ENCODE measurements at places on chromosomes 12 and 14.

DNA sequence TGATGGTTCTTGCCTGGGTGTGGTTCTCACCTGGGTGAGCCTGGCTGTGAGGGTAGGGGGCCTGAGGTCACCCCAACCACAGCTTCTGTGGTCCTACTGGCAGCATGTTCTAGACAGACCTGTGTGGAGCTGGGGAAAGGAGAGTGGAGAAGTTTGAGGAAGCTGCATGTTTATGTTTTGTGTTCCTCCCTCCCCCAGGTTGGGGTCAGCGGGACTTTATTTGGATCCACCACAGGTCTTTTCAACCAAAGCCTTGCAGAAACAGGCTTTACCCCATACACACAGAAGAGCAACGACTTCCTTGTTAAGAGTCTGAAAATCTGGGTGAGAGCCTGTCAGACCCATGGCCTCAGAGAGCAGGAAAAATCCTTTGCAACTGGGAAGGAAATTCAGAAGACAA, 5.6 kb downstream of the CD9 start:
- no peak for DNase-seq

DNA sequence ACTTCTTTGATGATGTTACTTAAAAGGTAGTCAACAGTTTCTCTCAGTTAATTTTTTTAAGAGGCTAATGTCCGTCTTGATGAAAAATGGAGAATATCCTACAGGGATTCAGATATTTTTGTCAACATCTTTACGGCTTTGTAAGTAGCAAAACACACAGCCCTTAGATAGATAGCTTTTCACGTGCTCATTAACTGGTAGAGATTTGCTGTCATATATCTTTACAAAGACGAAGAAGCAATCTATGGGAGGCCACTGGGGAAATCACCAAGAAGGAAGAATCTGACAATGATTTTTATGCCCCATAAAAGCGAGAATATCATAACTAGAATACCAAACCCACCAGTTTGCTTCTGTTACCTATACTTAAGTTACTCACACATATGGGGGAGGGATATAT, 121.2 kb downstream of the SLC2A13 start:
- no peak for DNase-seq

DNA sequence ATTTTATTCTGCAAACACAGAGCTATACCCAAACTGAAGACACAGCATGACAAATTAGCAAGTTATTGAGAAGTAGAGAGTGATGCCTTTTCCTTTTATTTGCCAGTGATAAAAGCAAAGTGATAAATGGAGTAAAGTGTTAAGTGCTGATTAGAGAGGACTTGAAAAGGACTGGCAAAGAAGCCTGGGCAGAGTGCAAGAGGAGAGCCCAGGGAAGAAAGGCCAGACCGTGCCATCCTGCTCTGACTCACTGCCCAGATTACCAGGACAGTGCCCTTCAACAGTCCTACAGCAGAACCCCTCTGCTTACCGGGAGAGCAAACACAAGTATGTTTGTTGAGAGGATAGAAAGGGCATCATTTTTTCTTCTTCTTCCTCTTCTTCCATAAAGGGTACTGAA, 106.5 kb downstream of the ETV6 start:
- no peak for DNase-seq

DNA sequence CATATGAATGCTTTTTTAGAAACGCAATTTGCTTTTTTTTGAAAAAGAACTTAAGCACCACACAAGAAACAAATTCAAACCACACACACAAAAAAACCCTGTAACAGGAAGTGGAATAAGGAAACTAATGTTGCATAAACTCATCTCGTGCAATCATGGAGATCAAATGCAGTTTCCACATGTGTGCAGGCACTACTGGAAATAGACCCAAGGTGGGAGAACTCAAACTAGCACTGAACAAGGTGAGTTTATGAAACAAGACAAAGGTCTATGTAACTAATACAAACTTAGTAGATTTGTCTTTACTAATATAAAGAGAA, 17.5 kb downstream of the NIN start:
- no peak for DNase-seq

GRCh38 chr12:12086362-12086761, 15.6 kb downstream of the BCL2L14 start:
- DNase-seq, result no peak

GRCh38 chr14:96146131-96146771, 58.4 kb upstream of the BDKRB2 start:
- DNase-seq, result no peak

DNA sequence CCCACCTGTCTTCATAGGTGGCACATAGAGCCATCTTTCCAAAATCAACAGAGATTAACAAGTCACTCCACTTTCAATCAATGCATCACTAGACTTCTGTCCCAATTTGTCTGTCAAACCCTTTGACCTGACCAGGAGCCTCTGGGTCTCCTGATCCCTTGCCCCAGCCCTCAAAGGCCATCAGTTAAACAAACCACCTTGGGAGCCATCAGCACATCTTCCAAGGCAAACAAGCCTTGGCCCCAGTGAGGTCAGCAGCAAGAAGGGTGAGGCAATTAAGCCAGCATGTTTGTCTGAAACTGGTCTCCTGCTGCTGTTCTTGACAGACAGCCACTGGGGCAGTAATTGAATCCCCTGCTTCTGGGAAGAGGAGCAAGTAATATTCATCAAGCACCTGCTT, 742.8 kb upstream of the TBX3 start:
- no peak for DNase-seq

DNA sequence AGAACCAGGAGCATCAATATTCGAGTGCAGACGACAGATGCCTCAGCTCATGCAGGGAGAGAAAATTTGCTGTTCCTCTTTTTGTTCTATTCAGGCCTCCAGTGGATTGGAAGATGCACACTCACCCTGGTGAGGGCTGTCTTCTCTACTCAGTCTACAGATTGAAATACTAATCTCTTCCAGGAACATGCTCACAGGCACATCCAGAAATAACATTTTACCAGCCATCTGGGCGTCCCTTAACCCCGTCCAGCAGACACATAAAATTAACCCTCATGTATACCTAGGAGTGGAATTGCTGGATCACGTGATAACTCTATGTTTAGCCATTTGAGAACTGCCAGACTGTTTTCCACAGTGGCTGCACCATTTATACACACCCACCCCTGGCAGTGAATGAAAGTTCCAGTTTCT, 4.5 kb upstream of the OAS2 start:
- DNase-seq, result no peak

DNA sequence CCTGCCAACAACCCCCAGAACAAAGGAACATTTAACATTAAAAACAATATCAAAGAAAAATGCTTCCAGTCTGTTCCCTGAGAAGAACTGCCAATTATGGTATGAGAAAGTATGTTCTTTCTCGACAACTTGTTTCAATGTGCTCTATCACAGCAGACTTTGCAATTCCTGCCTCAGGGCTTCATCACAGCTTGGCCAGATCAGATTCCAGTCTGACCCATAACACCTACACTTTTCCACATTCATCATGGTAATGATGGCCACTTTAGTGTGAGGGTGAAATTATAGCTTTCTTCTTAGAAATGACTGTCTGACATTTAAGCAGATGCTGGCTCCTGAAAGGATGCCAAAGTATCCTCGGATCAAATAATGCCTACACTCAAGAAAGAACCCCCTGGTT, 17.0 kb downstream of the NEK9 start:
- no peak for DNase-seq

- no peak for DNase-seq
These were observed at the start of gene PDZRN4 for GRCh38 chr12:41188058-41188840. Gene PDZRN4 (plus strand): TSS chr12:41188320.

GRCh38 chr14:100709289-100710284, 17.1 kb upstream of the DLK1 start:
- DNase-seq, result peak; percentile 23

GRCh38 chr12:87280356-87280755, 748.8 kb downstream of the C12orf50 start:
- no peak for DNase-seq

DNA sequence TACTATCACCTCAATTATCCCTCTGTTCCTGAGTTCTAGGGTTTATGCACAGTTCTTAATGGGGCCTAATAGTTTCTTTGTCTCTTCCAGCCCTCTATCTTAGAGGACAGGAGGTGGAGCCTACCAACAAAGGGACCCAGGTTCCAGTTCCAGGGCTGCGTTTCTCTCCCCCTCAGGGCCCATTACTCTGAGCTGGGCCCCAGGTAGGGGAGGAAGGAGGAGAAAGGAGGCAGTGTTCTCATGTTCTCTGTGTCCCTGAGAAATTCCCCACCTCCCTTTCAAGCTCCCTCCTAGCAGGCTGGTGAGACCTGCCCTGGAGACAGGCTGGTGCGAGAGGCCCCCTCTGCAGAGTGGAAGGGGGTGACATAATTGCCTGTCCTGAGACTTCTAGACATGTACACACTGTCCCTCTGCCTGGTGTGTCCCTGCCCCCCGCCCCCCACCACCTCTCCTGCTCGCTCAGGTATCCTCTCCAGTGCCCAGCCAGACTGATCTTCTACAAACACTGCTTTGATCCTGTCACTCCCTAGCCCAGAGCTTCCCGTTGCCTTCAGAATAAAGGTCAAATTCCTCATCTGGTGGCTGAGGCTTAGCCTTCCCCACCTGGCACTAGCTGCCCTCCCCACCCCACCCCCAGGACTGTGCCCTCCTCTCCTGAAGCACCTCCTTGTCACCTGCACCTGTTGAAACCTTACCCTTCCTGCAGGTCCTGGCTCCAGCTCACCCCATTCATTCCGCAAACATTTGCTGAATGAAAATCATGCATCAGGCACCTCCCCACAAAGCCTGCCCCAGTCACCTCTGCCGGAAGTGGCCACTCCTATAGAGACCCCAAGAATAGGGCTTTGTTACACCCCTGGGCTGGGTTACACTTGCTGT, 21.1 kb upstream of the KRT8 start:
- DNase-seq, result no peak

DNA sequence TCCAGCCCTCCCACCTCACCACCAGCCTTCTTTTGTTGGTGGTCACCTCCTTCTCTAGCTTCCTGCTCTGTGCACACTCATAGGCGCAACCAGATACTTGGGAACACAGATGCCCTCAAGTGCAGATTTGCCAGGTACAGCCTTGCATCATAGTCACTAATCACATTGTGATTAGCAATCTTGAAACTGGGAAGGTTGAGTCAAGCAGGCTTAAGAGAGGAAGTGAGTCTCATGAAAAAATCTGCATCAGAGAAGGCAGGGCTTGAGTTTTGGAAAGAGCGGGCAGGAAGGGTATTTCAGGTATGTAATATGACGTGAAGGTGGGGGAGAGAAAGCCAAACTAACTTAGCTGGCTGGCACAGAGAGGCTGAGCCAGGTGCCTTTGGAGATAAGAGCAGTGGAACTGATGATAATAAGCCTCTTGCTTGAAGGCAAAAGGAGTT, 2.7 kb upstream of the RABGGTA start:
- DNase-seq, result no peak

GRCh38 chr12:62917926-62918325, 17.0 kb downstream of the PPM1H start:
- no peak for DNase-seq

DNA sequence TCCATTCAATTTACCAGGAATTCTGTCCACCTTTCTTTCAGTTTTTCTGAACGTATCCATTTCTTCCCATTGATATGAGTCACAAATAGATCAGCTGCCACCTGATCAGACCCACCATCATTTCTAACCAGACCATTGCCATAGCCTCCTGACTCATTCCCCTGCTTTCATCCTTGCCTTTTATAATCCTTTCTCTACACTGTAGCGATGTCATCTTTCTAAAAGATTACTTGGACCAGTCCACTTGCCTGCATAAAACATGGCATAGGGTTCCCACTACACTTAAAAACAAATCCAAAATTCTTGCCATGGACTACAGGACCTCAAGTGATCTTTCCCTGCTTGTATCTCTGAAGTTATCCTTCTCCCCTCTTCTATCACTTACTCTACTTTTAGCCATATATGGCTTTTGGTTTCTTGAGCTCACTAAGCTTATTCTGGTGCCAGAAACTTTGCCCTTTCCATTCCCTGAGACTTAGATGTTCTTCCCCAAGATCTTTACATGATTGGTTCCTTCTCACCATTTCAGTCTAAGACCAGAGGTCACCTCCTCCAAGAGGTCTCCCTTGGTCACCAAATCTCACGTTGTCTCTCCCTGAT, 149.5 kb upstream of the KRR1 start:
- DNase-seq, result no peak

DNA sequence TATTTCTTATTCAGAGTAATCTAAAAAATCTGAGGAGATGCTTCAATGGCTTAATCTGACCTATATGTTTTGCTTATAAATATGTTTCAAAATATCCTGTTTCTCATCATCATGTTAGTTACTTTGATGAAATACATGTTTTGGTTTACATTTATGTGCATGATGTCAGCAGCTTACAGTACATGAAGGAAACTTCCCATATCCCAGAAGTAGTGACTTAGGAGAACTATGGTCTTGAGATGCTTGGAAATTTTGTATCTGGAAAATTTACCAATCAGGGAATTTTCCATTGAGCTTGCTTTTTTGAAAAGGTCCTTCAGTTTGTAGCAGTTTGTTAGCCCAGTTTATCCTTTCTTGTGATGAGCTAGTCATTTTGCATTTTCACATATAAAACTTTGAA, 73.3 kb downstream of the RASSF8 start:
- DNase-seq, result no peak

- no peak for DNase-seq
These were observed 8.3 kb upstream of the ZNF641 start for GRCh38 chr12:48358937-48359513.

- DNase-seq, result no peak
These were observed 1.8 kb downstream of the FLRT2 start for GRCh38 chr14:85531587-85532373.

- DNase-seq, result no peak
These were observed 7.3 kb downstream of the GPR68 start for GRCh38 chr14:91237219-91237618.

- DNase-seq, result no peak
These were observed 1.5 kb downstream of the L3HYPDH start for GRCh38 chr14:59482541-59483331.

DNA sequence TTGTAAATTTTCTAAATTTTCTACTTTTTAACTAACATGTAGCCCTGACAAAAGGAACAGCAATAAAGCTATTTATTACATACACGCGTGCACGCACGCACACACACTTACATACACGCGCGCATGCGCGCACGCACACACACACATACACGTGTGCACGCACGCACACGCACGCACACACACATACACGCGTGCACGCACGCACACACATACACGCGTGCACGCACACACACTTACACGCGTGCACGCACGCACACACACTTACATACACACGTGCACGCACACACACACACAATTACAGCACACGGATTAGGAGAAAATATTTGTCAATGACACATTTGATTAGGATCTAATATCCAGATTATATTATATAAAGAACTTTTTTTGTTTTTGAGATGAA, 27.9 kb downstream of the DHX37 start:
- no peak for DNase-seq

Measured in activated CD8-positive, alpha-beta memory T cell treated with anti-CD3 and anti-CD28 coated beads, Interleukin-2, amount 50 U/mL, for 4 hours (primary cell).